ENCODE measurements at places on chromosomes 6 and 20.

DNA sequence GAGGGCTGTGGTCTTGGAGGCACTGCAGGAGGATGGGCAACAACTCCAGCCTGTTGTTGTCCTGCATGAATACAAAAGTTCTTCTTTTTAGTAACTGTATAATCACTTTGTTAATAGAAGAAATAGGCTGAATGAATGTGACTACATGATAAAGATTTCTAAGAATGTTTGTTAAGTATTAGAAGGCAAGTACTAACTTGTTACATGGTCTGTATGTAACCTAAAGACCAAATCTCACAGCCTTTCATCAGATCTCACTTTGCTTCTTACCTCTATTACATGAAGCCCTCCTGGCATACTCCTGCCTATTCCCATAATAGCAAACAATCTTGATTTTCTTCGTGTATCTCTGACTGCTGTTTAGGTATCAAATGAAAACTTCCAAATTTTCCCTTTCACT lies 73.4 kb downstream of the REPS1 start:
- no peak for DNase-seq

- DNase-seq: no peak
These were observed 83.6 kb downstream of the PLEKHG1 start for GRCh38 chr6:150683320-150683719.

- DNase-seq: peak; percentile 40
These were observed 10.1 kb upstream of the PYGB start for GRCh38 chr20:25237610-25238318.

- DNase-seq: no peak
These were observed 21.8 kb upstream of the PCMTD2 start for GRCh38 chr20:64233725-64234124.

- DNase-seq: no peak
These were observed 92.5 kb upstream of the E2F3 start for GRCh38 chr6:20309186-20309585.

- DNase-seq: no peak
These were observed 38.6 kb downstream of the FAM162B start for GRCh38 chr6:116726947-116727346.

DNA sequence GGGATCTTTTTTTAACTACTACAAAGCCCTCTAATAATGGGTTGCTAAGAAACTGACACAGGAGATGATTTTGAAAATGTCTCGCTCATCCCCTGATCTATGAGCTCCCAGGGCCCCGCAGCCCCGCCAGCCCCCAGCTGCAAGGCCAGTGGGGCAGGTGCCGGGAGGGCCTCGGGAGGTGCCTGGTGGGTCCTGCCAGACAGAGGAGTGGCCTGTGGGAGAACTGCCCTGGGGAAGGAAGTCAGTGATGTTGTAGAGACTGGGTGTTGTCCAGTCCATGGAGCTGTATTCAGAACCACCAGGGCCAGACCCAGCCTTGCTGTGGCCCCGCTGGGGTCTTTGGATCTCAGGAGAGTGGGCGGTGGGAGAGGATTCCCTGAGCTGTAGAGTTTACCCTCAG lies 258.7 kb downstream of the TAF4 start:
- DNase-seq: no peak

GRCh38 chr6:157312757-157313156 lies 10.6 kb downstream of the TMEM242 start:
- no peak for DNase-seq

DNA sequence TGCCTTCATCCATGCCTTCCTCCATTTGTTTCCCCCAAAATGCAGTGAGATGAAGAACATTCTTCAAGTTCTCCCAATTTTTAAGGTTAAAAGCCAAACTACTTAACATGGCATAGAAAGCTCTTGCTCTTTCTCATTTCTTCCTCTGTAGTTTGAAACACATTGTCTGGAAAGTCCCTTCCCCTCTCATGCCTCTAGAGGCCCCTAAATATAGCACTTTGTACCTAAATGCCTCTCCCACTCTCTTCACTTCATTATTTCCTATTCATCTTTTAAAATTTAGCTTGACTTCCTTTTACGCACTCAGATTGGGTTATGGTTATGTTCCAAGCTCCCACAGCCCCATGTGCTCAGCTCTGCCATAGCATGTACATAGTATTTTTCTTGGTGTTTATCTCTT lies 389.3 kb downstream of the HDGFL1 start:
- DNase-seq: no peak

DNA sequence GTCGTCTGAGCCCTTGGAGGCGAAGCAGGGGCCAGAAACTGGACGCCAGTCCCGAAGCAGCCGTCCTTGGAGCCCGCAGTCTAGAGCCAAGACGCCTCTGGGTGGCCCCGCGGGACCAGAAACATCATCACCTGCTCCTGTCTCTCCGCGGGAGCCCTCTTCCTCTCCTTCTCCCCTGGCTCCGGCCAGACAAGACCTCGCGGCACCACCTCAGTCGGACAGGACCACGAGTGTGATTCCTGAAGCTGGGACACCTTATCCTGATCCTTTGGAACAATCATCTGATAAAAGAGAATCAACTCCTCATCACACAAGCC lies 416 bp downstream of the RSPH4A start:
- DNase-seq: peak; percentile 22

Measured in CD4-positive, alpha-beta T cell treated with Interleukin-6 for 4 hours (primary cell).